Activated CD4-positive, alpha-beta T cell treated with anti-CD3 and anti-CD28 coated beads for 36 hours (primary cell): ENCODE measurements at places on chromosomes 11 and 22. TPM values are rescaled to one million over a fixed set of nuclear protein-coding genes. Genes with fewer than 3 reads are reported as not detected.

DNA sequence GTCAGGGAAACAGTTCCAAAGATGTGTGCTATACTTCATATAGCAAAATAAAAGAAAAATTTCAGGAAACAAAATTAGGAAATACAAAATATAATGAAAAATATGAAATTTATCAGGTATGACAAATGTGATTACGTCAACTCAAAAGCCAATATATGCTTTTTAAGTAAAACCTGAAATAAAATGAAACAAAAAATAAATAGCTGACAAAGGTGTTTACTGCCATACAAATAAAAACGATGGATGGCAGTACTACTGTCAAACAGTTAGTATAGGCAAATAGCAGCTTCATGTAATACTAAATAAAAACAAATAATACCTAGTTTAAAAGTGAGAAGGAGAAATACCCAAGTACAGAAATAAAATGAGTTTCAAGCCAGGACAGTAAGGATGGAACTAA lies 13.7 kb downstream of the CEP57 start:
- peaks cover 49% of the 10 kb centered on the region for H3K36me3 ChIP-seq
- no peak overlapping the region for H3K4me3 ChIP-seq
- no peak overlapping the region for H3K27ac ChIP-seq
- H3K27me3 ChIP-seq = no peaks in the 10 kb centered on the region

DNA sequence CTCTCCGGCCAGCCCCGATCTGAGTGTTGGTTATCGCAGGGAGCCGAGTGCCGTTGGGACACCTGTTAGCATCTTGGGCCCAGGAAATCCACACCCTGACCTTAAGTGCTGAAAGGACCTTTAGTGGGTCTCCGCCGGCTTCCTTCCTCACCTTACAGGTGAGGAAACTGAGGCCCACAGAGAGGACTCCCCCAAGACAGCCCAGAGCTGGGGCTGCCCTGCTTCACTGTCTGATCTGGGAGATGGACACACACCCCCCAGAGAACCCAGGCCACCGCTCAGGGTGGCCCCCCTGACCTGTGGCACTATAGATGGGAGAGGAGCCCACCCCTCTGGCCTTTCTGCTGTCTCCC lies 73.6 kb downstream of the FBLN1 start:
- no peak for DNase-seq
- no peak overlapping the region for H3K4me3 ChIP-seq
- H3K27ac ChIP-seq = no peak overlapping the region
- peaks cover 11% of the 10 kb centered on the region for H3K27me3 ChIP-seq
- H3K36me3 ChIP-seq = no peaks in the 10 kb centered on the region
- no peaks in the 10 kb centered on the region for H3K4me1 ChIP-seq

The SPI1 gene
- 0.11 TPM for total RNA-seq

DNA sequence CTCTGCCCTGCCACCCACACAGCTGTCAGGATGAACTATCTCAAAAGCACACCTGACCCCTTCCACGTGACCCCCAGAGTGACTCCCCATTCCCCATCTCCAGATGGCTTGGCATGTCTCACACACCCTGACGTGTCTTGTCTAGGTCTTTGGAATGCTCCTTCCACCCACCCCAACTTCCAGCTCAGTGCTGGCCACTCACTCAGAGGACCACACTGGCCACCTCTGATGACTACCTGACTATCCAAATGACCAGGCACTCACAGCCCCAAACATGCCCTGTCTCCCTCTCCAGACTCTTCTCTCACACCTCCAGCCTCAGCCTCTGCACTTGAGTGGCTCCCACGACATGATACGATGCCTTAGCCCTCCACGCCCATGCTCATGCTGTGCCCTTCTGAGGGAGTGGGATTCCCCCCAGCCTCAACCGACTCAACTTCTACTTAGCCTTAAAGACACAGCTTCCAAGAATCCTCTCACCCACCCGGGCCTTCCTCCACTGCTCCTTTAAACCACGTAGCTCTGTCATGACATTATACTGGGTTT lies 259.4 kb downstream of the BUD13 start:
- H3K36me3 ChIP-seq = no peaks in the 10 kb centered on the region
- no peak for DNase-seq
- no peak overlapping the region for H3K4me3 ChIP-seq
- no peak overlapping the region for H3K27ac ChIP-seq
- no peaks in the 10 kb centered on the region for H3K4me1 ChIP-seq
- H3K27me3 ChIP-seq = peaks cover 22% of the 10 kb centered on the region

DNA sequence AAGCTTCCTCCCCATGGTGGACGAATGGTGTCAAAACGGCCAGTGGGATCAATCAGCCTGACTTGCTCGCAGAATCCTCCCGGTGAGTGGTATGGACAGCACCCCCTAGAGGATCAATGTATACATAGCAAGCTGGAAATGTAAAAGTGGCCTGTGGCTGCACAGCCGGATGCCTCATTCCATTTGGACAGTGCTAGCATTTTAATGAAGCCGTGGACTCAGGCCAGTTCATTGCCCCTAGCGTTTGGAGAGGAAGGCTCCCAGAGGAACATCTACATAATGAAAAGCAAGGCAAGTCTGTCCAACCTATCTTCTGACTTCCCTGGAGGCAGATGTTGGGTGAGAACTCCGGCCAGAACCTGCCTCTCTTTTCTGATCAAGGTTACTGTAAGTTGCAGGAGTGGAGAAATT lies 942.3 kb downstream of the NTM start:
- peak; percentile 9 for DNase-seq
- H3K27ac ChIP-seq = no peak overlapping the region
- H3K4me3 ChIP-seq = no peak overlapping the region
- no peaks in the 10 kb centered on the region for H3K4me1 ChIP-seq

DNA sequence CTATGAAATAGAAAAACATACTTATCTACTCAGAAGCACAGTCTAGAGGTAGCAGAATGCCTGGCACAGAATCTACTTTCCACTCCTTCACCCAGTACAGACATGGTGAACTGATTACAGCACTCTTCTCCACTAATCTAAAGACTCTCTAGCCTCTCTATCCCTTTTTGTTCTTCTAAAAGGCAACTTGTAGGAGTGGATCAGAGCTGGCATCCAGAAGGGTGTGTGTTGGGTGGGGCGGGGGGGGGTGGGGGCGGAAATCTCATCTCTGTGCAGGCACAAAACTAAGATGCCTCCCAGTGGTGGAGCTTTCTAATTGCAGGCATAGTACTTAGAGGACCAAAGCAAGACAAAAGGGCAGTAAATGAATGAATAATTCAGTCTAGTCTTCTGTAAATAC lies 11.5 kb upstream of the EMID1 start:
- no peak overlapping the region for H3K4me3 ChIP-seq
- no peak for DNase-seq
- H3K27me3 ChIP-seq = peaks cover 1% of the 10 kb centered on the region
- H3K4me1 ChIP-seq = no peaks in the 10 kb centered on the region

GRCh38 chr11:12449961-12450715 lies 72.8 kb downstream of the PARVA start:
- no peak overlapping the region for H3K4me3 ChIP-seq
- no peaks in the 10 kb centered on the region for H3K36me3 ChIP-seq
- H3K27ac ChIP-seq = no peak overlapping the region
- peaks cover 3% of the 10 kb centered on the region for H3K27me3 ChIP-seq
- DNase-seq = no peak

GRCh38 chr11:64809781-64810241 lies 540 bp downstream of the MEN1 start:
- H3K27me3 ChIP-seq = no peaks in the 10 kb centered on the region
- H3K27ac ChIP-seq = peak overlapping the region; percentile 85
- DNase-seq = peak; percentile 53
- peaks cover 11% of the 10 kb centered on the region for H3K36me3 ChIP-seq
- peak overlapping the region; percentile 93 for H3K4me3 ChIP-seq
- H3K4me1 ChIP-seq = peaks cover 21% of the 10 kb centered on the region

DNA sequence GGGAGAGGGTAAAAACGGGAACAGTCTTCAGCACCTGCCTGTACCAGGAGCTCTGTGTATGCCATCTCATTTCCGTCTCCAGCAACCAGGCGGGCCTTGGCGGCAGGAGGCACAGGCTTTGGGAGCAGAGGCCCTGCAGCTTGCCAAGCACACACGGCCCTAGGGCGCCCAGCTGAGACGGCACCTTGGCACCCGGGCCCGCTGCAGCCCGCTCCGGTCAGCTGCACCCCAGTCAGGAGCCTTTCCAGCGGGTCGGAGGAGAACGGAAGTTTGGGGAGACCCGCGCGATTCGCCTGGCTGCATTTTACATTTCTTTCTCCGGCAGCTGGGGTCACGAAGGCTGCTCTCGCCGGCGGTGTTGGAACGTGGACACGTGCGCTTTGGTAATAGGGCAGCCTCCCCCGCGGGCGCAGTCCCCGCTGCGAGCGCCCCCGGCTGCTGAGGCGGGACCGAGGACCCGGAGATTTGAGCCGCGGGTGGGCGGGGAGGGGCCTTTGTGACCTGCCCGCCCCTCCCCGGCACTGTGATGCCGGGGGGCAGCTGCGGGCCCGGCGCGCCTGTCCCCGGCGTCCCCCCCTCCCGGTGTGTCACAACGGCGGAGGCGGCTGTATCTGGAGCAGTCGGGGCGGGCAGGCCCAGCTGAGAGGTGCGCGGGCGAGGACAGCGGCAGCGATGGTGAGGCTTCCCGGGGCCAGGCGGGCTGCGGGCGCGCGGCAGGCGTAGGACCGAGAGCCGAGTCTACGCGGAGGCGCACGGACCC lies at the start of gene TUBA8:
TSS of gene TUBA8 (plus strand) at position 616 of the 760 bp plus-strand sequence. CDS start at position 673, 57 bp downstream.
- peak within 1 kb of the TSS; percentile 46 for H3K4me3 ChIP-seq
- no peak within 1 kb of the TSS for H3K27ac ChIP-seq
- H3K27me3 ChIP-seq = peaks cover 39% of the 10 kb centered on the region
- peak; percentile 68 for DNase-seq

The ANKK1 gene
- total RNA-seq = 0.07 TPM

DNA sequence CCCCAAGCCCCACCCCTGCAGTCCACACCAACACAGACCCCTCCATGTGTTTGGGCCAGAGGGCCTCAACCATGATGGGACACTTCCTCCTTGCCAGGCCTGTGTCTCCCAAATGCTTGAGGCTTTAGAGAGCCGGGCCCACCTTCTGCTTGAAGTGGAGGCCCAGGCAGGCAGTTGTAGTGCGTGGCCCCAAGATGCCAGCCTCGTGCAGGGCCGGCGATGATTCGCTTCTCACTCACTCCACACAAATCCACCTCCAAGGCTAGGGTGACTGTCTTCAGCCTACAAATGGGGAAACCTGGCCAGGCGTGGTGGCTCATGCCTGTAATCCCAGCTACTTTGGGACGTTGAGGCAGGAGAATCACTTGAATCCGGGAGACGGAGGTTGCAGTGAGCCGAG lies 5.7 kb downstream of the PRR5 start:
- H3K4me1 ChIP-seq = peaks cover 15% of the 10 kb centered on the region
- no peaks in the 10 kb centered on the region for H3K36me3 ChIP-seq

The PRODH gene
- not detected for total RNA-seq

The SCN3B gene
- total RNA-seq = not detected

DNA sequence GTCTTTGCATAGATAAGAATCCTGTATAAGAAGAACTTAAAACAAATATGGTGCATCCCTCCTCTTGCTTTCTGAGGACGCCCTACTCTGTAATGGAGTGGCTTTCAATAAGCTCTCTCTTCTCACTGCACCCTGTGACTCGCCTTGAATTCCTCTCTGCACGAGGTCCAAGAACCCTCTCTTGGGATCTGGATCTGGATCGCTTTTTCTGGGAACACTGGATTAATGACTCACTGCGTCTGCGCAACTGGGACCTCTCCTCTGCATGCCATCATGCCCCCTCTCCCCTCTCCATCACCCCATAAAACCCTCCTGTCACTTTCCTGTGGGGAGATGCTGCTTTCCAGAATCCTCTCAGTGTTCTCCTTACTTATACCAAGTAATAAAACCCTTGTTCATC lies 15.1 kb upstream of the CABP2 start:
- no peaks in the 10 kb centered on the region for H3K4me1 ChIP-seq
- H3K36me3 ChIP-seq = peaks cover 4% of the 10 kb centered on the region
- no peak overlapping the region for H3K4me3 ChIP-seq
- H3K27me3 ChIP-seq = peaks cover 2% of the 10 kb centered on the region

- no peak overlapping the region for H3K27ac ChIP-seq
- DNase-seq = no peak
- H3K4me1 ChIP-seq = no peaks in the 10 kb centered on the region
- peaks cover 8% of the 10 kb centered on the region for H3K27me3 ChIP-seq
- no peaks in the 10 kb centered on the region for H3K36me3 ChIP-seq
Observed at GRCh38 chr22:48881326-48881980, 946.2 kb downstream of the BRD1 start.

DNA sequence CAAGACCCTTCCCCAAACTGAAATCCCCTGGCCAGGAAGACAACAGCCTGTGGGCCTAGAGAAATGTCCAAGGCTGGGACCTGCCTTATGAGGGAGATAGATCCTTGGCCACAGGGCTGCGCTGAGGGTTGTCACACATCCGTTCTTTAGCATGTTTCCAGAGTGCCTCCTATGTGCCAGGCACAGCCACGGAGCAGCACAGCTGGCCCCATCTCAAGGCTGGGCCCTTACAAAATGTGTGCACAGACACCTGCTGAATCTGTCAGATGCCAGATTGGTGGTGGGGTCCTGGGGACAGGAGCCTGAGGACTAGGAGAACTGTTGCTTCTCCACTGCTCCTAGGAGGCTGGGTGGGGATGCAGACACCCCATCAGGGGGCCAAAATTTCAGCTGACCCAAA lies 11.2 kb downstream of the GRIK4 start:
- no peaks in the 10 kb centered on the region for H3K4me1 ChIP-seq
- no peak overlapping the region for H3K27ac ChIP-seq
- H3K27me3 ChIP-seq = peaks cover 22% of the 10 kb centered on the region
- no peaks in the 10 kb centered on the region for H3K36me3 ChIP-seq
- no peak for DNase-seq
- no peak overlapping the region for H3K4me3 ChIP-seq
